Naive B cell (primary cell): ENCODE measurements at places on chromosomes 4 and X. TPM values are rescaled to one million over a fixed set of nuclear protein-coding genes. Genes with fewer than 3 reads are reported as not detected.

- DNase-seq = no peak
These were observed 72.5 kb downstream of the C4orf46 start for GRCh38 chr4:158599150-158599549.

- DNase-seq = no peak
These were observed 297.5 kb downstream of the STPG2 start for GRCh38 chr4:97845758-97846157.

- no peak for DNase-seq
These were observed 1.3 kb downstream of the NKRF start for GRCh38 chrX:119604766-119605463.

GRCh38 chr4:1244081-1244977 lies 4.6 kb downstream of the CTBP1 start:
- DNase-seq = no peak

GRCh38 chrX:93760163-93760562 lies 86.2 kb downstream of the FAM133A start:
- DNase-seq = no peak

DNA sequence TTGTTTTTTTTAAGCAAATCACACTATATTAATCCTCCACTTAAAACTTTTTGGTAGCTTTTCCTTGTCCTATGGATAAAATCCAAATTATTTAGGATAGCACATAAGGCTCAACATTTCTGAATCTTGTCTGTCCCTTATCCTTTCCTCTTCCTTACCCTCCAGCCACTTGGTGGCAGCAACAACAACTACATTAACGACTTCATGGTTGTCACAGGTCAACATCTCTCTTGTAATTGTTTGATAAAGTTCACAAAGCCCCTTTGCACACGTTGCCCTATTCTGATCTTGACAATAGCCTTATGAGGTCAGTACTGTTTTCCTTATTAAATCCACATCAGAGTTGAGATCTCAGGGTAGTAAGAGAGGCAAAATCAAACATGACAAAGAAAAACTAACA lies 269.0 kb upstream of the PABPC4L start:
- DNase-seq = no peak

GRCh38 chr4:125762537-125762936 lies 447.8 kb downstream of the FAT4 start:
- no peak for DNase-seq

DNA sequence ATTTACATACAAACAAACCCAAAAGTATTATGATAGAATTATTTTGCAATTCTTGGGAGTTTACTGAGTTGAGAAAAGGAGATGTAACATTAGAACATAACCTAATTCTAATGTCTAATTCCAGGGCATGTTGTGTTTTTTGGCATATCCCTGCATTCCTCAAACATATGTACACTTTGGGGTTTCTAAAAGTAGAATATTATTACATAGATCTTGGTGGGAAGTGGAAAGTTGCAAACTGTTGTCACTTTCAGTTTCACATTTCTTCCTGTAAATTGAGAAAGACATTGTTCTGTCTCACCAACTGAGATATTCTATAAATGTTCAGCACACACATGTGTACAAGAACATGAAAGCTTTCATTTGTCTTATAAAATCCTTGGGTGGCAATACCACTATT lies 24.4 kb upstream of the GBA3 start:
- DNase-seq = no peak

GRCh38 chrX:129007631-129008030 lies 515.7 kb downstream of the SMARCA1 start:
- no peak for DNase-seq

GRCh38 chrX:100353326-100353725 lies 56.7 kb downstream of the PCDH19 start:
- no peak for DNase-seq

DNA sequence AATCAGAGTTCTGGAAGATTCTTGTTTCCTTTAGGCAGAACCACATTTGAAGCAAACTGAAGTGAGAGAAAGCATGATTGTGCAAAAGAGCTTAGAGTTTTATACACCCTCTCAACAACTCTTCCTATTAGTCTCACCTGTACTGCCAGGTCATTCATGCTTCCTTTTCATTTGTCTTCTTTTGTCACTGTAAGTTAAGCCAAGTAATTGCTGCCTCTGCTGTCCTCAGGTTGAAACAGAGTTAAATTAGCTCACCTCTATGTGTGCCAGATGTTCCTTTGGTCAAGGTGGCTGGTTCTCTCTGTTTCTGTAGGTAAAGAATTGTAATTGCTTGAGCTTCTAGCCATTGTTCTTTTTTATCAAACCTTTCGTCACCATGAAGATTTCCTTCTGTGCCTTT lies 41.1 kb upstream of the HPGD start:
- DNase-seq = no peak

DNA sequence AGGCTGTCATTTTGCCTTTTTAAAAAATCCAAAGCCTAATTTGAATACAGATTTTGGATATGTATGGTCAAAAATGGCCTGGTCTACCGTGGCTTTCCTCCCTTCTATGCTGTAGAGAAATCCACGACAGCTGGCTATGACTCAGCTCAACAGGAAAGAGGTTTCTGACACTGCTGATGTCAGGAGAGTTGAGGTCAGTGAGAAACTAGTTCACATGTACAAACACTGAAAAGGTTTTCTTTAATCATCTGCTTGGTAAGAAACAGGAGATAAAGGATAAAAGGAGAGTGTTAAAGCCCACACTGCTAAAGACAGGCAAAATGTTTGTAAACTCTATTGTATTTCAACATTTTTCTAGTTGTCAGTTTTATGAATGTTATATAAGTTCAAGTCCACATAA lies 113.9 kb downstream of the NYX start:
- DNase-seq = no peak

DNA sequence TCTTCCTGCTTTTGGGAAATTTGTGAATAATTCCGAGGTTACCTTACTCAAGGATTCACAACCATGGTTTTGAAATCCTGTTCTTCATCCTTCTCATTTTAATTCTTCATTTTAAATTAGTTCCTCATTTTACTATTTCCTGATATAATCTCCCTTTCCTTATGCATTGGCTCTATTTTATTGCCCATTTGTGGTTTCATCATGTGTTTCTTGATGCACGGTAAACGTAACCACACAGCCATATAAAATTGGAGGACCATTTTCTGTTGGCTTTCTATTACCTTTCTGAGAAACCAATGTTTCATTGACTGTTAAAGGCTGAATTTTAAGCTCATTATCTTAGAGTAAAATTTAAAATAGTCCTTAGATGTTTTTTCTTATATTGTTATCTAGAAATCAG lies 100.3 kb upstream of the NDST4 start:
- DNase-seq = no peak

Gene CFAP299
- not detected for polyA plus RNA-seq

Gene POF1B
- polyA plus RNA-seq = not detected

Gene TMEM165
- 41.4 TPM for polyA plus RNA-seq
